ENCODE measurements at places on chromosomes 12 and 14.

DNA sequence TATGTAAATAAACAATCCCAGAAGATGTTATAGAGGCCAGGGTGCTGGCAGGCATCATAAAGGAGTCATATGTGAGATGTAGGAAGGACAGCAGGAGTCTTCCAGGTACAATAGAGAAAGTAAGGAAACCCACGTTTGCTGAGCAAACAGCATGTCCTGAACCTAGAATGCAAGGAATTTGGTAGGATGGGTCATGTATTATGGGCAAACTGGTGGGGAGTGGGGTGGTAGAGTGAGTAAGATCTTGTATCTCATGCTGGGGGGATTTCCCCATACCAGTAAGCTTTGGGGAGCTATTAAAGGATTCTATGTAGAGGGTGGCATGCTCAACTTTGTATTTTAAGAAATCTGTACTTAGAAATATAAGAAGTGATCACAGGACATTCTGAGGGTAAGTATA is 41.0 kb downstream of the CDKL1 start:
- H3K4me3 ChIP-seq = no peak overlapping the region
- no peak for DNase-seq
- H3K4me1 ChIP-seq = peaks cover 6% of the 10 kb centered on the region
- no peaks in the 10 kb centered on the region for H3K27me3 ChIP-seq

DNA sequence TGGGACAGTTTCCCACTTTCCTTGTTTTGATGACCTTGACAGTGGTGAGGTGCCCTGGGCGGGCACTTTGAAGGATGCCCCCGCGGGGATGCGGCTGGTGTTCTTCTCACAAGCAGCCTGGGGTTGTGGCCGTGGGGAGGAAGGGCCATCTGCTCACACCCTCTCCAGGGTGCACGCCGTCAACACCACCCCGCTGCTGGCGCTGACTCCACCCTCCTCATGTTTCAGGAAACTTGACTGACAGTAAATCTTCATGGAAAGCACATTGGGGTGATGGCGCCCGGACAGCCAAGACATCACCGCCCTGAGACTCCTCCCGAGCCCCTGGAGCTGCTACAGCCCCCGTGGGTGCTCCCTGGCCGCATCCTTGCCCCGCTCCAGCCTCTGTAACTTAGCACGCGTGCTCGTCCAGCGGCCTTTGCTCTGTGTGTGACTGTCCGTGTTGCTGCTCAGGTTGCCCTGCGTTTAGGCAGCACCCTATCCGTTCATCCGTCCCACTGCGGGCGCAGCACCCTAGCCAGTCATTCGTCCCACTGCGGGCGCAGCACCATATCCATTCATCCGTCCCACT is 150.2 kb upstream of the C14orf180 start:
- H3K36me3 ChIP-seq = no peaks in the 10 kb centered on the region
- peaks cover 16% of the 10 kb centered on the region for H3K27me3 ChIP-seq
- no peak overlapping the region for H3K4me3 ChIP-seq
- DNase-seq = no peak
- H3K4me1 ChIP-seq = peaks cover 6% of the 10 kb centered on the region

DNA sequence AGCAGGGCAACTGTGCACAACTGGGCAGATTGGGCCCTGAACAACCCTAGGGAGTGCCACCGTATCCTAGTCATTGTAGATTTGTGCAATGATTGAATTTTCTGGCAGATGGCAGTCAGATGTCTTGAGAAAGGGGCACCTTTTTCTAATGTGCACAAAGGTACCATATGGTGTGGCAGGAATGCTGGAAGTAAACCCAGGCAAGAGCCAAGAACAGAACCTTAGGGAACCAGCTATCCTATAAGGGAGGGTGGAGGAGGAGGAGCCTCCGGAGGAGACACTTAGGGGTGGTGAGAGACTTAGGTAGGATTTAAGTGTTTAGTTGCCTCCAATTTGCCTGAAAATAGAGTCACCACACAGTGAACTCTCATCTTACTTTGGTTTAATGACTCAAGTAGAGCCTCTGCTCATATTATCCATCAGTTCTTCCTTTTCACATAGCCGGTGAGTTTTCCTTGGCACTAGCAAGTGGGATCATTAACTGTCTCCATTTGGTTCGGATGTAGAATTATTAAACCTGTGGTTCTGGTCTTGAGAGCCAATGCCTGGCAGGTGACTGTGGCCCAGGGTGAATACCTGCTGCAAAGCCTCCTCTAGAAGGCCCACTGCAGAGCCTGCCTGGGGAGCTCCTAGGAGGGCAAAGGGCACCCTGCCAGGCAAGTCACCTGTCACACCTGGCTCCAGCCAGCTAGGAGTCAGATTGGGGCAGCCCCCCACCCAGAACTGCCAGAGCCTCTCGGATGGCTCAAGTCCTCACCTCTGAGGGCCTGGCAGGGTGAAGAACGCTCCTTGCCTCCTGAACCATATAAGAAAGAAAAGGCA is 184.4 kb upstream of the HIF1A start:
- H3K4me3 ChIP-seq = peak overlapping the region; percentile 7
- no peaks in the 10 kb centered on the region for H3K27me3 ChIP-seq
- peak overlapping the region; percentile 80 for H3K27ac ChIP-seq
- H3K4me1 ChIP-seq = peaks cover 84% of the 10 kb centered on the region

GRCh38 chr12:65695113-65695865 is 129.0 kb upstream of the HMGA2 start:
- H3K4me1 ChIP-seq = no peaks in the 10 kb centered on the region
- no peaks in the 10 kb centered on the region for H3K36me3 ChIP-seq
- no peak overlapping the region for H3K4me3 ChIP-seq
- DNase-seq = no peak
- H3K27ac ChIP-seq = no peak overlapping the region
- H3K27me3 ChIP-seq = peaks cover 19% of the 10 kb centered on the region

DNA sequence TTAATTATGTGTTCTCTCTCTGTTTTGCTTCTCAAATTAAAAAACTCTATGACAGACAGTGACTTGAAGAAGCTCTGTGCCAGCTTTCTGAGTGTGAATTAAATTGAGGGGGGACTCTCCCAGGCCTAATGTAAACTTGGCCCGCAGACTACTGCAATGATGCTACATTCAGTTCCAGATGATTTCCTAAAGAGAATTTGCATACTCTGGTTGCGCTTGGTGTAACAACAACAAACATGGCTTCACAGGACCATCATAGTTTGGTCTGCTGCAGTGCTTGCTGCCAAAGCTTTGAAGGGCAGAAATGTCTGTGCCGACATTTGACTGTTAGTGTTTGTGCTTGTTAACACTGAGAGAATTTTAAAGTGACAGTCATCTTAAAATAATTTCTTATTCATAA is 25.0 kb downstream of the CFAP54 start:
- no peak overlapping the region for H3K27ac ChIP-seq
- DNase-seq = no peak
- H3K4me3 ChIP-seq = no peak overlapping the region
- no peaks in the 10 kb centered on the region for H3K36me3 ChIP-seq

DNA sequence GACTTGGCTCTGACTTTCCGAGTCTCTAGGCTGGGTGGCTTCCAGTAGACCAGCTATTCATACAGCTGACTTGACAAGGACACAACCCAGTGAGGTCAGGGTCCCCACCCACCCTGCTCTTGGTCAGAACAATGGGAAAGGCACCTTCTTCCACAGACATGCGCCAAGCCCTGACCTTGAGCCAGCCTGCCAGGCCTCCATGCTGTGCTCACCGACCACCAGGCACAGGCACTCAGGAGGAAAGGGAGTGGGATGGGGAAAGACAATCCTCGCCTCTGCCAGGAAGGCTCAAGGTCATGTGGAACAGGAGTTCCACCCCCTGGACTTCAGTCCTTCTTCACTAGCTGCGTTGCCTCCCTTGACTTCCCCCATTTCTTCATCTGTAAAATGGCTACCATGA is 31.4 kb downstream of the GALNT16 start:
- H3K36me3 ChIP-seq = no peaks in the 10 kb centered on the region
- H3K4me3 ChIP-seq = no peak overlapping the region
- DNase-seq = no peak
- H3K27ac ChIP-seq = no peak overlapping the region

DNA sequence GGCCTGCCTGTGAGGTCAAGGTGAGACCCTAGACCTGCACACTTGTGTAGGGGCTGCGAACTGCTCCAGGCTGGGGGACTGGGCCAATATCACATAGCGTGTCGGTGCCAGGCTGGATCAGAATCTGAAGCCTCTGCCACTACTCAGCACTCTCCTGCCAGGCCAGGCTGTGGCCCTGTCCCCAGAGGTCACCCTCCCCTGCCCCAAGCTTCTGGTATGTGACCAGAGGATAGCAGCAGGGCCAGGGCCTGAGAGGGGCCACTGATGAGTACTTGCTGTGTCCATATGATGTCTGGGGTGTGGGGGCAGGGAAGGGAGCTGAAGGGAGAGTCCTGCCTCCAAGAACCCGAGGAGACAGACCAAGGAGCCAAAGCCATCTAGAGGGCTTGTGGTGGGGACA is 17.8 kb downstream of the ARL6IP4 start:
- H3K27ac ChIP-seq = no peak overlapping the region
- H3K27me3 ChIP-seq = no peaks in the 10 kb centered on the region
- DNase-seq = no peak
- H3K4me1 ChIP-seq = no peaks in the 10 kb centered on the region
- H3K4me3 ChIP-seq = no peak overlapping the region

GRCh38 chr12:50059440-50060119 is 2.2 kb downstream of the ASIC1 start:
- peaks cover 5% of the 10 kb centered on the region for H3K36me3 ChIP-seq
- no peak for DNase-seq
- peaks cover 76% of the 10 kb centered on the region for H3K27me3 ChIP-seq
- peak overlapping the region; percentile 24 for H3K4me3 ChIP-seq
